HepG2 (cell line): ENCODE measurements at places on chromosomes 13 and 19. TPM values are rescaled to one million over a fixed set of nuclear protein-coding genes. Genes with fewer than 3 reads are reported as not detected.

GRCh38 chr13:114135731-114136171 is 3.3 kb upstream of the RASA3 start:
- no peak for DNase-seq

ALOX5AP gene
- 0.70 and 0.97 TPM in 2 replicates for total RNA-seq

- DNase-seq, result no peak
Measured at GRCh38 chr19:48826606-48827020, 9.7 kb downstream of the HSD17B14 start.

DNA sequence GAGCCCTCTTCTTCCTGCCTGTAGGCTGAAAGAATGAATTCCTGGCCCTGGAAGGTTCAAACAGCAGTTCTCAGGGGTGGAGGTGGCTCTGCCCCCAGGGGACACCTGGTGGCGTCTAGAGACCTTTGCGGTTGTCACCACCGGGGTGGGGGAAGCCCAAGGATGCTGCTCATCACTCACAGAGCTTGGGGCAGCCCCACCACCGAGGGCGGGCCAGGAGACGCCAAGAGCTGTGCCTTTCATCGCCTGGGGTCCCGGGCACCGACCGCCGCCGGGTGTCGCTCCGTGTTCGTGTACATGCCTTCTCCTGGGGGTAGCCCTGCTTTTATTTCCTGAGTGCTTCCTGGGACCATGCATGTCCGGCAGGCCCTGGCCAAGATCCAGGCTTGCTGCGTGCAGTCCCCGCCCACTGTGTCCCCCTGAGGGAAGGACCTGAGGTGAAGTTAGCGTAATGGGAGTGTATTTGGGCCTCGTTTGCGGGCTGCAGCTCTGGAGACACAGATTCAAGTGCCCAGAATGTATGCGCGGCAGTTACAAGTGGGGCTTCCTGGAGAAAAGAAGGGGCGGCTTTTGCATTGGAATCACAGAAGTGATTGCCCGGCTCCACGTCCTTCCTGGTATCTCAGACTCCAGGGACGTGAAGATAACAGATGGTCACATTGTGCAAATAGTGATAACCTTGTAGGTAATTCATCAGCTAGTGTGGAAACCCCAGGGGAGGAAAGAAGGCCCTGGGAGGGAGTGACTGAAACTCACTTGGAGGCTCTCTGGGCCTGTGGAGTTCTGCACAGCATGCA is 7.8 kb downstream of the DOT1L start:
- DNase-seq, result peak; percentile 76

DNA sequence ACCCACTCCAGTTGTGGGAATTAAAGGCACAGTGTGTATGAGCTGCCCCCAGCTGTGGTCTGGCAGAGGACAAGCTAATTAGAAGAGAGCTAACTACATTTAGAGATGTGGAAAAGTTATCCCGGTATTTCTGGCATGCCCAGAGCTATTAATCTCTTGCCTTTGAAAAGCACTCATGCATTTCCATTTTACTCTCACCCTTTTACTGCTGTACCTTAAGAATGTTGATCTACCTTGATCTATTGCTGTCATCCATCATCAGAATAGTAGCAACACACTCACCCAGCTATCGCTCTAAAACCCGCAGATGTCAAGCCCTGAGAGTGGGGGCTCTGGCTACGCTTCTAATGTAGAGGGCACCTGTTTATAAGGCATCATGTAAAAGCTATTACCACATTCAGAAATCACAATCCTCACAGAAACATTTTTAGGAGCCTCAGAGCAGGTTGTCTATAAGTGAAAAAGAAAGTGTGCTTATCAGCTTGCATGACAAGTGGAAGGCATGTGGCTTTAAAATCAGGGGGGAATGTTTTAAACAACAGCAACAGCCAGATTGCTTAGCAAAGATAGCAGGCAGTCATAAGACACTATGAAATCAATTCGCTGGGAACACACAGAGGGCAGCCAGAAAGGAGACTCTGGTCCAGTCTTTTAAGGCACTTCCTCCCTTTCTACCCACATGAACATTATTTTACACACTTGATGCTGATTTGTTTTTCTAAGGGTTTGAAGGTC is 224.2 kb upstream of the IRS2 start:
- DNase-seq, result no peak

RPL18A gene
- 1,471 and 1,490 TPM in 2 replicates for total RNA-seq

AP1M2 gene
- 76.8 and 82.9 TPM in 2 replicates for total RNA-seq

DNA sequence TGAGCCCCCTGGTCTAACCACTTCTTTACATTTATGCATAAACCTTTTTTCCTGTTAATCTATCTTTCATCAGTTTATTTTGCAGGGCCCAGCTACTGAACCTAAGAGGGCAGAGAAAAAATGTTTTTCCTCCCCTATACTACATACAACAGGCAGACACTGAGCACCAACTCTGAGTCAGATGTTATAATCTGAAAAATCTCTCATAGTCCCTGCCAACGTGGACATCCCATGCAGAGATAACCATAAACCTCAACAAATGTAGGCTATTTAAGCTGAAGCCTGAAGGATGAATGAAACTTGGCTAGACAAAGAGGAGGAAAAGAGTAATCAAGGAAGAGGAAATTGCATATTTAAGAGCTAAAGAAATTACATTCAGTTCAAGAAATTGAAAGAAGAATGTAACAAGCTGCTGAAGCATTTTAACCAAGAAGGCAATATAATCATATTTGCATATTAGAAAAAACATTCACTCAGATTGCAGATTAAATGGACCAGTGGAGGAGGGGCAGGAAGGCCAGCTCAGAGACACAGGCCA is 2.6 kb downstream of the NEK3 start:
- DNase-seq, result no peak

DNA sequence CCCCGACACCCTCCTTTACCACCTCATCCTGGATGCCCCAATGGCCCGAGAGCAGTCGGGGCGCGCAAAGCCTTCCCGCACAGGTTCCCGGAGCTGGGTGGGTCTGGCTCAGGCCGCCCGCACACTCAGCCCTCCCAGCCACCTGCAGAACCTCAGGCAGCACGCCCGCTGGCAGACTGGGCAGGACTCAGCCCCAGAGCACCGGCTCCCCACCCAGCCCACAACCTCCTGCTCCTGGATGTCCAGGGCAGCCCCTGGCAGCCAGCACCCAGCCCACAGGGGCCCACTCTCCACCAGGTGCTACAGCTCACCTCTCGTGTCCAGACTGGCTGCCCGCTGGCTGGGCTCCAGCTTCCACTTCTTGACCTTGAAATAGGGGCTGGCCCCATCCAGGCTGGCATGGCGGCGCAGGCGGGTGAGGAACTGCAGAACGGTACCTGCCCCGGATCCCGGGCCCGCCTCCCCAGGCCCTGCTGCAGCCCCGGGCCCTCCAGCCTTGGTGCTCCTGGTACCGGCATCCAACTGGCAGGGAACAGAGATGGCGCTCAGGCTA is 4.6 kb downstream of the CBARP start:
- no peak for DNase-seq

DNA sequence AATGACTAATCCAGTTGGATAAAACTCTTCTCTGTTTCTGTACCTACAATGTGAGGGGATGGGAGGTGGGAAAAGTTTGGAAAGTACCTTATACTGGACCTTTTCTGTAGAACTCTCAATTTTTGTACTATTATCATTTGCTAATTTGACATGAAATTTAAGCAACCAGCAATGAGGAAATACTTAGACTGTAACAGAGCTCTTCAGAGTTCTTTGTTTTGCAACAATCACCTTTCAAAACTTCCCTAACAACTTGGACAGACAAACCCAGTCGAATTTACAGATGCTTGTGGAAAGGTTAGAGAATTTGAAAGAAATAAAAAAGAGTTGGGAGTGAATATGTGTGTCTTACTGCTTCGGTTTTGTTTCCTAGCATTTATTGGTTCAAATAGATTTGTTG is 16.8 kb downstream of the KBTBD7 start:
- no peak for DNase-seq

MEX3D gene
- 10.2 and 17.1 TPM in 2 replicates for total RNA-seq

GRCh38 chr19:35868172-35868822 is at the start of gene APLP1:
TSS of gene APLP1 (plus strand) at chr19:35868574. CDS start at chr19:35868637, 63 bp downstream.
- peak; percentile 14 for DNase-seq
